NCI-H187 (cell line): ENCODE measurements at places on chromosomes 16 and 17.

DNA sequence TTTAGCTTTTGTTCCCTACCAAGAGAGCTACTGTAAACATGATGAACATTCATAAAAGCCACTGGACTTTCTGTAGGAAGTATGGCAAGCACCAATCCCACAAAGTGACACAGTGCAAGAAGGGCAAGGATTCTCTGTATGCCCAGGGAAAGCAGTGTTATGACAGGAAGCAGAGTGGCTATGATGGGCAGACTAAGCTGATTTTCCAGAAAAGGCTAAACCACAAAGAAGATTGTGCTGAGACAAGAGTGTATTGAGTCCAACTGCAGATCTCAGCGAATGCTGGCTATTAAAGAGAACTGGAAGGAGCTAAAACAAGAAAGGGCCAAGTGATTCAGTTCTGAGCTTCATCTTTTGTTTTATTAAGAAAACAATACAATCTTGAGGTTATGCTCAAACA, 60.5 kb upstream of the EFCAB3 start:
- no peak for DNase-seq

- DNase-seq, result no peak
Observed at GRCh38 chr17:74417178-74418045, 14.5 kb upstream of the GPRC5C start.

DNA sequence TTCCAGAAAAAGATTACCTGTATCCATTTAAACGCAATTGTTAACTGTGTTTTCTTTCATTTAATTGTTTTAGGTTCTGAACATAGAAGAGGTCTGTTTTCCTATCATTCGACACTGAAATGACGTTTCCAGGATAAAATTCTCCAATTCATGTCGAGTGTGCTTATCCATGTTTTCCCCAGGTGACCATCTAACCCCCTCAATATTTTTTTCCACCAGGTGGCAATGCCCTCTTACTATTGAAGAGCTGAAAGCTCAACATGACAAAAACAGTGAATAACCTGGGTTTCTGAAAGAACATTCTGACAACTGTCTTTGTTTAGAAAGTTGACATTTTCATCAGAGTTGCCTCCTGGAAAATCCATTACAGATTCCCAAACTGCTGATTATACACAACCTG, 948.7 kb downstream of the KCNJ2 start:
- peak; percentile 24 for DNase-seq

GRCh38 chr17:8467527-8467926, 31.8 kb downstream of the NDEL1 start:
- no peak for DNase-seq

GRCh38 chr17:146546-146945, 9.2 kb downstream of the SCGB1C2 start:
- no peak for DNase-seq

DNA sequence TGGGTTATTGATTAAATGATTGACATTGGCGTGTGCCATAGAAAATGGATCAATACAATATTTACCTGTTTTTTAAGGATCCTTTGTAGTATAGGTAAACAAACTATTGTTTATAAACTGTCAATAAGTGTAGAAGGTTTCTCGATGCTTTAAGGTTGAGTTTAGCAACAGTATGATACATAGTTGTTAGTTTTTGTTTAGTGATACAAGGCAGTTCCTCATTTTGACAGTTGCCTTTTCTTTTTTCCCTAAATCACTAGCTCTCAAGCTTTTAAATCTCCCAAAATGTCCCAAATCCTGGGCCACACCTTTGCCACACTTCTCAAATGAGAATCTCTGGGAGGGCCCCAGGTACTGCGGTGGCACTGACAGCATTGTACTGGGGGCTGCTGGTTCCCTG, 57.3 kb downstream of the EPN2 start:
- DNase-seq, result no peak

DNA sequence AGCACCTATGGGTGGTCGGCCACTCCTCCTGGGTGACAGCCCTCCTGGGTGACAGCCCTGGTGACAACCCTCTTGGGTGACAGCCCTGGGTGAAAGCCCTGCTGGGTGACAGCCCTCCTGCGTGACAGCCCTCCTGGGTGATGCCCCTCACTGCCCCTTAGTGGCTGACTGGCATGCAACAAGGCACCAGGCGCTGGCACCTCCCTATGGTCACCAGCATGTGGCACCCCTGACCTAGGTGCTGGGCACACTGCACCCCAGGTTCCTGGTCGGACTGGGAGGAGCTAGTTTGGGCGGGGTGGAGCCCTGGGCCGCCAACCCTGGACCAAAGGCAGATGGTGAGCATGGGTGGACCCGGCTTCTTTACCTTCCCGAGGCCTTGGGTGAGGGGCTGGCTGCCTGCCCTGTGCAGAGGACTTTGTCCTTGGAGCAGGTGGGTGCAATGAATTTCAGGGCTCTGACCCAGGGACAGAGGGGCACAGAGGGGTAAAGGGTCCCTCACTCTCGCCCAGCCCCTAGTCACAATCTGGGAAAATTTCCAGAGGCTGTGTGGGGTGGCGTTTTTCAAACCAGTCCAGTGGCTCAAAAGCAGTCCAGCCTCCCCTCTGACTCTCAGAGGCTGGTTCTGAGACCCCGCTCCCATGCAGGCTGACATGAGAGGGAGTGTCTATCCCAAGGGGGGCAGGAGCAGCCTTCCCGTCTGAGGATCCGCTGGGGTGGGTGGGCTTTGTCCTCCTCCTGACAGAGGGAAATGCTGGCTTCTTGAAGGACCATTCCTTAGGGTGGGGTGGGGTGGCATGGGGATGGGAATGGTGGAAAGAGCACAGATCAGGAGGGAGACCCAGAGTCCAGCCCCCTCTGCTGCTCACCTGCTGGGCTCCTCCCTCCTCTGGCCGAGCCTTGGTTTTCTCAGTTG, 25.9 kb upstream of the TNFRSF13B start:
- DNase-seq, result no peak

DNA sequence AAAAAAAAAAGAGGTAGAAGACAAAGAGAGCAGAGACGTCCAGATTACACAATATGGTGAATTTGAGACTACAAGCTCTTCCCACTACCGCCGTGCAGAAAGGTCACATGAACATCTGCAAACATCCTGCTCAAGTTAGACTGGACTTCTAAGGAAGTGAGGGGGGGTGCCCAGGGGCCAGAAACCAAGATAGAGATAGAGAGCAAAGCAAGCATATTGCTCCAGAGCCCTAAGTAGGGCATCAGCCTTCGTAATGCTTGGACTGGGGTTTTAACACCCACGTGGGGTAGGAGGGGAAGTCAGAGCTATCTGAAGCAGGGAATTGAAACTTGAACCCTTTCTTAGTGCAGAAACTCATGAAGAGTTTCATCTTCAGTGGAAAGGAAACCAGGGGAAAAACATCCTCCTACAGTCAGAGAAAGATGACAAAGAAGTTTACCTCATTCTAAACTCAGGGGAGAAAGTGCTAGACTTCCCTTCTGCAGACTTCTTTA, 8.7 kb downstream of the CLEC19A start:
- no peak for DNase-seq

DNA sequence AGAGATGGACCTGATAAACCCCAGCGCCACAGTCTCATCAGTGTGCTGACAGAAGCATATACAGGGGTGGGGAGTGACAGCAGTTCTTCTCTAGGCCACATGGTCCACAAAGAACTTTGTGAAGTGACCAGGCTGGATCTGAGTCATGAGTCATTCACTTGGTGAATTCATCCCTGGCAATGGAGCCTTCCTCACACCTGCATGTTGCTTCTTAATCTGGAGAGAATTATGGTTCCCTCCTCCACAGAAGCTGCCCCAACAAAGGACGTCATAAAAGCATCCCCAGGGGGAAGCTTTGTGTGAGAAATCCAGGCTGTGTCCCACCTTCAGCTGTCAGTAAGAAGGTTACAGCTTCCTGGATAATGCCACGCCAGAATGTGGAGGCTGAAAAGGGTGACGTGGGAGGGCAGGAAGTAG, 215.6 kb upstream of the MAF start:
- DNase-seq, result no peak

GRCh38 chr16:54657058-54657708, 273.5 kb upstream of the IRX5 start:
- DNase-seq, result no peak

DNA sequence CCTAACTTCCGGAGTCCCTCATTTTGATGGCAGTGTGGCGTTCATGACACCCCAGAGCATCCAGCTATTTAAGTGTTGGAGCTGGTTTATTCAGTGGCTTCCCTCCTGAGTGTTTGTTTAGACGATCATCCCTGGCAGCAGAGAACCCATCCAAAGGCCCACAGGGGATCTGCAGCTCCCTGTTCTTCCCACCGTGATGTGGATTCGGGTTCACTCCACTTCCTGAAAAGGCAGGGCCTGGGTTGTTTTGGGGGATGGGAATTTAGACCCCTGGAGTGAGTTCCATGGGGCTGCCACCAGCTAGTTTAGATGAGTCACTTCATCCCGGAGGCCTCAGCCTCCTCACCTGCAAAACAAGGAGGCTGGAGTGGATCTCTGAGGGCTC, 2.3 kb downstream of the KSR1 start:
- no peak for DNase-seq

DNA sequence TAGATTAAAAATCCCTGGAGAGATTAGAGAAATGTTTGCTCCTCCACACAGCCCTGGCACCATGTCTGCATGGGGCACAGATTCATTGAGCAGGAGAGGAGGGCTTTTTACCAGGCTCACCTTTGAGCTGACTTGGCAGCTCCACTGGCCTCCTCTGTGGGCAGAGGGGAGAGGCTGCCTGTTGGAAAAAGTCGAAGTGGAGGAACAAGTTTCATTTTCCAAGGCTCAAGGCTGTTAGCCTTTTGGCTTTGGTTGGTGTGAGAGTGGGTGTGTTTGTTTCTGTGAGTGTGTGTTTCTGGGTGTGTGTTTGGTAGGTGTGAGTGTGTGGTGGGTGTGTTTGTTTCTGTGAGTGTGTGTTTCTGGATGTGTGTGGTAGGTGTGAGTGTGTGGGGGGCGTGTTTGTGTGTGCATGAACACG, 5.6 kb downstream of the TMEM238L start:
- no peak for DNase-seq

GRCh38 chr16:57485916-57486857, at the start of gene DOK4:
DOK4 (minus strand) TSS chr16:57486493; CDS start chr16:57479507, 6,986 bp downstream.
- no peak for DNase-seq

DNA sequence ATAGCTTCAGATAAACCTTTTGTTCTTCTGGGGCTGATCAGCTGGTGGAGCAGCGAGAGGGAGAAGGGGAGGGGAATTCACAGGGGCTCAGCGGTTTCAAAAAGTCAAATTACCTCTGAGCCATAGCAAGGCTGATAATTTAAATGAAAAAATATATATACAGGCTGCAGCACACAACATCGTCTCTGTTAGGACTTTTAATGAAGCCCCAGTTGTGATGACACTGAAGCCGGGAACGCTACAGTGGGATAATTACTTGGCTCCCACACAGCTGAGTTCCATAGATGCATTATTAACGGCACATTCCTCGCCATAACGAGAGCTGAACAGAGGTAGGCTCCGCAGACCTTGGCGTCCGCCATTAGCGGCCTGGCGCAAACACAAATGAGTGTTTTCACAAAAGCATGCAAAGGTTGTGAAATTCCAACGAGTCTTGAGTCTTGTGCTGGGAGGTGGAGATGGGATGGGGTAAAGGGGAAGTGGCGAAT, 216.0 kb downstream of the C16orf78 start:
- no peak for DNase-seq

- DNase-seq, result no peak
Observed at GRCh38 chr16:11179574-11179973, 76.4 kb downstream of the SOCS1 start.

DNA sequence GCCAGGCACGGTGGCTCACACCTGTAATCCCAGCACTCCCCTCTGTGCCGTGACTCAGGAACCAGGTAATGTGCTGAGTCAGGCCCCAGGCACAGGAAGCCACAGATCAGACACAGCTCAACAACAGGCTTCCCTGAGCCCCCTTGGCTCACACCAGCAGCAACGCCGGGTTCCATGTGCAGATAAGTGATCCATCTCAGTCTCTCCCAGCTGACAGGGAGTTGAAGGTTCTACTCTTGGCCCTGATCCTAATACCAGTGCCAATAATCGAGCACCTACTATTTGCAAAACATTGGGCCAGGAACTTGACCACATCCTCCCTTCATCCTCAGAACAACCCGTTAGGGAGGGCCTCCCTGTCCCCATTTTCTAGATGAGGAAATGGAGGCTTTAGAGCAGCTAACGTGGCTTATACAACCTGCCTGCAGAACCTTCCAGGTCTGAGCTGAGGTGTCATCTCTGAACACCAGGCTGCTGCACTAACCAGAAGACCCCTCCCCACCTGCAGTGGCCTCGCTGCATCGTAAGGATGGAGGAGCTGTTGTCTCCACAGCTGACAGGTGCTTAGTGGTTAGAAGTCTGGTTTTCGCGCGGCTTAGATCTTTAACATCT, 64.8 kb upstream of the AMZ2 start:
- DNase-seq, result no peak

DNA sequence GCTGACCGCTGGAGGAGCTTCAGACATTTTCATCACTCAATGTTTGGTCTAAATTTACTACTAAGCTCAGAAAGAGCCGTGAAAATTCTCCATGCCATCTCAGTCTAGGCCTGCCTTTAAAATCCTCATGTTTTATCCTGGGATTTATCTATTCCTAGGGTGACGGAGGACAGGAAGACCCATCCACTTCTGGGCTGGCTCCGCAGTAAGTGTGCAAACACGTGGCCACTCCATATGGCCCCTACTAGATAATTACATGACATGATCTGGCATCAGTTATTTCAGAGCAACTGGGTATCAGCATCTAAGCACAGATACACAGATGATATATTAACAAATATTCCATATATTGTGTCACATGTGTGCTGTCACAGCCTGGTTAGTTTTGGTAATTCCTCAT, 77.8 kb upstream of the HS3ST4 start:
- DNase-seq, result no peak

- DNase-seq, result peak; percentile 0
Observed at GRCh38 chr16:30947859-30948666, 805 bp upstream of the ORAI3 start.

DNA sequence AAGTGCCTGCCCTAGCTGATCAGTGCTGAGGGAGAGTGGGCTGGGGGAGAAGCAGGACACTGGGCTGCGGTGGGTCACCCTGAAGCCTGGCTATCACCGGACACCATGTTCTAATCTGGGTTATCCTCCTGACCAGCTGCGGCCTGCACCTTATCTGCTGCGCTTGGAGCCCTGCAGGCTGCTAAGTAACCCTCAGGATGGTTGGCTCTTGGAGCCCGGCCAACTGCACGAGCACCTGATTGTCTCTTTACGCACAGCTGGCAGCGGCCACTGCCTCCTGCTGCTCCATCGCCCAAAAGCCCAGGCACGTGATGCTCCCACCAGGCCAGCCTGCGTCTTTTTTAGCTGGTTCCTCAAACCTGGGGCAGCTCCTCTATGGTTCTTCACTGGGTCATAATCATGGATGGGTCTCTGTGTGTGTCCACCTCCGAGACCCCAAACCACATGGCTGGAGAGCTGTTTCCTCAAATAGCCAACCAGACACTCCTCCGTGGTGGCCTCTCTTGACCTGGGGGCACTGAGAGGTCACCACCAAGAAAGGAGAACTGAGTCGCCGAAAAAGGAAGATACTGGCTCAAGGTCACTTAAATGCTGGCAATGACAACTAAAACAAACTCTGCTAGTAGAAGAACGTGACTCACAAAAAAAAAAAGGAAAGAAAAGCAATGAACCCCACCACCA, 21.7 kb downstream of the SPHK1 start:
- peak; percentile 84 for DNase-seq

- no peak for DNase-seq
Observed at GRCh38 chr16:12532871-12533610, 270.6 kb downstream of the CPPED1 start.

GRCh38 chr16:86363836-86364618, 146.3 kb upstream of the FOXF1 start:
- no peak for DNase-seq

GRCh38 chr16:86120201-86121192, 221.5 kb downstream of the IRF8 start:
- no peak for DNase-seq
